ENCODE measurements at places on chromosomes 1 and 21.

DNA sequence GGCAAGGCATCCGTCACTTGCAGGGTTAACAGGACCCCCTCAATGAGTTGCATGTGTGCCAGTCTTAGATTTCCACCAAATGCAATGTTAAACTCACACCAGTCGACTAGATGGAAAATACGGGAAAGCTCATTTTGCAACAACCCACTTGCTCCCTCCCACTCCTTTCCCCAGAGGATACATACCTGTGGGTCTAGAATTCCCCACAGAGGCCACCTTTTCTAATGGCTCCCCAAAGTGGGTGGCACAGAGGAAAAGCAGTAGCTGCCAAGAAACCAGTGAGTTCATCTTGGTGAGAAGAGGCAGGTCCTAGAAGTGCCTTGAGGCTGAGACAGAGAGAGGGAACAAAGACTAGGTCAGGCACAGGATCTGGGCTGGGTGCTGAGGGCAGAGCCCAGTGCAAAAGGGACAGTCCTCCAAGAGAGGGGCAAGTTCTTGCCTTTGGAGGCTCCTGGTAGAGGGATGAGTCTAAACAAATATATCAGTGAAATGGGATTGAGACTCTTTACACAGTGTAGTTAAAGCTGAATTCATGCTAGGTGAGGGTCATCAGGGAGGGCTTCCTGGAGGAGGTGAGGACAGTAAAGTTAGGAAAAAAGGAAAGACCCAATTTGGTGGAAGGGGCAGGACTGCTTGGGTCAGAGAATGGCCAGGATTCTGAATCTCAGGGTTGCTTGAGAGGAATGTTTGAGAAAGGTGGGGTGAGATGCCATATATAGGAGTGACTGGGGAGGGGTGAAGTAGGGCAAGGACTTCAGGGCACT lies 3.5 kb downstream of the KISS1 start:
- DNase-seq, result no peak

DNA sequence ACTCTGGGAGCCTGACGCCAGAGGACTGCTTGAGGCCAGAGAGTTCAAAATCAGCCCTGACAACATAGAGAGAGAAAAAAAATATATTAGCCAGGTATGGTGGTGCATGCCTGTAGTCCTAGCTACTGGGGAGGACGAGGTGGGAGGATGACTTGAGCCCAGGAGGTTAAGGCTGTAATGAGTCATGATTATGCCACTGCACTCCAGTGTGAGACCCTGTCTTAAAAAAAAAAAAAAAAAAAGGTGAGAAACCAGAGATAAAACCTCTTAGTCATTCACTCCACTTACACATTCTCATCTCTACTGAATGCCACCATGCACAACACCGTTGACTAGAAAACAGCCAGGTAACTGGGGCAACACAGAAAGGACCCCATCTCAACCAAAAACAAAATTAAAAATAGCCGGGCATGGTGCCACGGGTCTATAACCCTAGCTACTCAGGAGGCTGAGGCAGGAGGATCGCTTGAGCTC lies 178.1 kb downstream of the SLC45A1 start:
- no peak for DNase-seq

- peak; percentile 21 for DNase-seq
These were observed 272.5 kb downstream of the RRAGC start for GRCh38 chr1:38586993-38587646.

- DNase-seq, result no peak
These were observed 231.2 kb downstream of the DSCAM start for GRCh38 chr21:40615505-40616376.

- no peak for DNase-seq
These were observed 395.6 kb upstream of the PBX1 start for GRCh38 chr1:164163289-164163849.

- DNase-seq, result no peak
These were observed 183.3 kb downstream of the ST6GALNAC3 start for GRCh38 chr1:76257823-76258222.

GRCh38 chr1:119773711-119774241 lies 5.1 kb upstream of the HMGCS2 start:
- DNase-seq, result no peak

DNA sequence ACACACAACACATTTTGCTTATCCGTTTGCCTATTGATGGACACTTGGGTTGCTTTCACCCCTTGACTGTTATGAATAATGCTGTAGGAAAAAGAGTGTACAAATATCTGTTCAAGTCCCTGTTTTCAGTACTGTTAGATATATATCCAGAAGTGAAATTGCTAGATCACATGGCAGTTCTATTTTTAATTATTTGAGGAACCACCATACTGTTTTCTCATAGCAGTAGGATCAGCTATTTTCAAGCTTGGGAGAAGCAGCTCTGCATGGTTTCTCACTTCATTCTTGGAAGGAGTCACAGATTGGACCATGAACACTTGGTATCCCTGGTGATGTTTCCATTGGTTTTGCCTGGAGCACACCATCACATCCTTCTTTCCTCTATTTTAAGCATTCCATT lies 114.4 kb upstream of the ZP4 start:
- no peak for DNase-seq

- no peak for DNase-seq
These were observed 190.9 kb upstream of the ADGRL4 start for GRCh38 chr1:79197421-79197820.

GRCh38 chr1:107782217-107782845 lies 182.6 kb downstream of the VAV3 start:
- DNase-seq, result no peak

- no peak for DNase-seq
These were observed 16.0 kb downstream of the TRIM11 start for GRCh38 chr1:228390649-228391048.
